G401 (cell line): ENCODE measurements at places on chromosomes 12 and 14. TPM values are rescaled to one million over a fixed set of nuclear protein-coding genes. Genes with fewer than 3 reads are reported as not detected.

DNA sequence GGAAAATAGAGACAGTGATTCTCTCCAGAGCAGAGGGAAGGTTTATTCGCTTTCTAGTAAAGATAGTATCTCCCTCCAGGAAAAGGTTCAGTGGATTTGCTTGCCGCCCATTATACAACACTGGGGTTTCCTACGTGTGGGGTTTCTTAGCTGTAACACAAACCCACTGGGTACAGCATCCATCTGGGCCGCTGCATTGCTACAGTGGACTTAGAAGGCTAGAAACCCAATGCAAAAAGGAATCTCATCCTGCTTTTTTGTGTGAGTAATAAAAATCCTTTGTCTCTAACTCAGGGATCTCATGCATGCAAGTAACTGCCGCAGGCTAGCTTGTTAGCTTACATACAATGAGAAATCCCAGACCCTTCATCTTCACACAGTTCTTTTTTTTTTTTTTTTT lies 67.1 kb upstream of the BCL2L14 start:
- DNase-seq, result no peak

DNA sequence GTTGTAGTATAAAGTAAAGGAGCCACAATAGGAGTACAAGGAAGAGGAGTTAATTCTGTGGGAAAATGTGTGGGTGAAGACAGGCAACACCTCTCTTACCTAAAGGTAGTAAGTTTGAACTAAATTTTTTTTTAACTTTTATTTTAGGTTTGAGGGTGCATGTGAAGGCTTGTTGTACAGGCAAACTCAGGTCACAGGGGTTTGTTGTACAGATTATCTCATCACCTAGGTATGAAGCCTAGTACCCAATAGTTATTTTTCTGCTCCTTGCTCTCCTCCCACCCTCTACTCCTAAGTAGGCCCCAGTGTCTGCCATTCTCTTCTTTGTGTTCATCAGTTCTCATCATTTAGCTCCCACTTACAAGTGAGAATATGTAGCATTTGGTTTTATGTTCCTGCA lies 70.5 kb downstream of the DNAI7 start:
- no peak for DNase-seq

The MIP gene
- not detected in 2 replicates for total RNA-seq

GRCh38 chr14:30974628-30975027 lies 50.8 kb upstream of the AP4S1 start:
- no peak for DNase-seq

GRCh38 chr12:117551665-117552064 lies 190.2 kb upstream of the NOS1 start:
- DNase-seq, result no peak

The PARPBP gene
- total RNA-seq, result 27.8 and 51.0 TPM in 2 replicates

- DNase-seq, result no peak
Measured at GRCh38 chr14:46651526-46652144, at the start of gene RPL10L. Gene RPL10L, minus strand, starts transcription at chr14:46651781. Its CDS starts 45 bp downstream, at chr14:46651736.

DNA sequence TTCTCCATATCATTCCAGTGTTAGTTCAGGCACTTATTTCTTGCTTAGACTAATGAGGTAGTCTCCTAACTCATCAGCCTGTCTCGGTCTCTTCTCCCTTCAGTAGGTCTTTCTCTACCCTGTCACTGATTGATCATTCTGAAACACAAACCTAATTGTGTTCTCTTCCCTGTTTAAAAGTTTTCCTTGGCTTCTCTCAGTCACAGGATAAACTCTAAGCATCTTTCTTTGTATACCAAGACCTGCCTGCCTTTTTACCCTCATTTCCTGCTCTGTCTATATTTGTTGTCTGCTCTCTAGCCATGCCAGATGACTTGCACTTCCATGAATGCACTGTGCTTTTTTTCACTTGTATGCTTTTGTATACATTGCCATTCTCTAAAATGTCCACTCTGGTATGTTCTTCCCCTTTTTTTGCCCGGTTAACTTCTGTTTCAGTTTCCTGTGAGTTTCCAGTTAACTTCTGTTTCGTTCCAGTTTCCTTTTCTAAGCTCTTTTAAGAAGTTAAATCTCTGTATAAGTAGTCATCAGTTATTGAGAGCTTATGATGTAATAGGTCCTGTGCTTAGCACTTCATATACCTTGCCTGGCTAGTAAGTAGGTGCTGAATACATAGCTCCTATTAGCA lies 12.8 kb downstream of the DIP2B start:
- DNase-seq, result no peak

GRCh38 chr12:129208566-129208965 lies 355.3 kb downstream of the GLT1D1 start:
- DNase-seq, result no peak

The KDM5A gene
- total RNA-seq, result 18.6 and 23.0 TPM in 2 replicates
